ENCODE measurements at places on chromosomes 3 and 15.

DNA sequence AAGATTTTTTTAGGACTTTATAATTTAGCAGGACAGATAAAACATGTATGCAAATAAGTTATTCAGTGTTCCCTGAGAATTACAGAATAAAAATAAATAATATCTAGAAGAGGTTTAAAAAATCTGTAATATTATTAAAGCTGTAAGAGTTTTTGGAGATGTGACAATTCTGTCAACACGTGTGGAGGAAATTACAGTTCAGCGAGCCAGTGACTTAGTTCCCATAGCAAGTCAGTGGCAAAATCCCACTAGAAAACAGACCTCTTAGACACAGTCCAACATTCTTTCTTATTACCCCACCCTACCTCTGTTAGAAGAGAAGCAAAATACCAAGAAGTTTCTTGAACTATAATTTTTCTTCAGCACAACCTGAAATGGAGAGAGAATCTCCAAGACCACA is 16.2 kb upstream of the DENND6A start:
- DNase-seq: no peak

DNA sequence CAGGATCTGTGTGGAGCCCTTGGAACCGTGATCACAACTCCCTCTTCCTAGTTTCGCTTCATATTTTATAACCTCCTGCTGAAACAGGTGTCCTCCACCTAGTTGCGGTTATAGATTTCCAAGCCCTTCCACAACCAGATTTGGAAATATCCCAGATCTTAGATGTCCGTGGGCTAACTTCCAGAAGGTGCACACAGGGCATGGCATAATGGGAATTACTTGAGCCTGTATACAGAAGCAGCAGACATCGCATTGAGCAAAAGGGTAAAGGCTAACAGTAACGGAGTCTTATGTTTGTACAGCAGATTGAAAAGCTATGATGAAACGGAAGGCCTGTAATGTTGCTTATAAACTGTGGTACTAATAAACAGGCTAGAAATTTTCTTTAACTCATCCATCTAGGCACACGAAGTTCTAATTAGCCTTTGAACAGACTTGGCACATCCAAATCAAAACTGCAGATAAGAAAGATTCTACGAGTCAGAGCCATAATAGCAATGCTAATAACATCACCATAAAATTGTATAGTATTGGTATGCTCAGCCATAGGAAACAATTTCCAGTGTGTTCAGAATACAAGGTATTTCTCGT is 1.2 kb upstream of the USF3 start:
- DNase-seq: no peak

GRCh38 chr3:24365168-24365567 is 129.5 kb downstream of the THRB start:
- no peak for DNase-seq

GRCh38 chr15:65981837-65982626 is 112.7 kb downstream of the RAB11A start:
- no peak for DNase-seq
